ENCODE measurements at places on chromosomes 2 and 18.

DNA sequence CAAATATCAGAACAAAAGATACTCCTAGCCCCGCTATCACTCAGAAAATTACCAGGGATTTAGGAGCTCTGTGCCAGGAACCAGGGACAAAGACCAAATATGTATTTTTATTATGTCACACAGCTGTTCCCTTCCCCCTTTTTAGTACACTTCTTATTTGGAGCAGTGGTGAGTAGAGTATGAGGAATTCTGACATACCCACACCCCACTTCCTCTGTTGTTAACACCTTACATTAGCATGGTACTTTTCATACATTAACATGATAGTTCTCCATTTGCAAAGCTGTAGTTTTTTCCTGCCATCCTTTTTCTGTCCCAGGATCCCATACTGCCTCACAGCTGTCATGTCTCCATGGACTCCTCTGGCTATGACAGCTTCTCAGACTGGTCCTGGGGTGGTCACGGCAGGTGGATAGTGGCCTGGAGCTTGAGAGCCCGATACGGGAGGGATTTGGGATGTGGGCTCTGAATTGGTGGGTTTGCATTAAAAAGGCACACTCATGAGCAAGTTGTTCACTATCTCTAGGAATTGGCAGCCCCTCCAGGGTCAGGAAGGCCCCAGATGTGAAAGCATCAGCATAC is 100.2 kb downstream of the SH3RF3 start:
- no peak for DNase-seq

- no peak for DNase-seq
Measured at GRCh38 chr2:80255918-80256781, 48.4 kb downstream of the LRRTM1 start.

DNA sequence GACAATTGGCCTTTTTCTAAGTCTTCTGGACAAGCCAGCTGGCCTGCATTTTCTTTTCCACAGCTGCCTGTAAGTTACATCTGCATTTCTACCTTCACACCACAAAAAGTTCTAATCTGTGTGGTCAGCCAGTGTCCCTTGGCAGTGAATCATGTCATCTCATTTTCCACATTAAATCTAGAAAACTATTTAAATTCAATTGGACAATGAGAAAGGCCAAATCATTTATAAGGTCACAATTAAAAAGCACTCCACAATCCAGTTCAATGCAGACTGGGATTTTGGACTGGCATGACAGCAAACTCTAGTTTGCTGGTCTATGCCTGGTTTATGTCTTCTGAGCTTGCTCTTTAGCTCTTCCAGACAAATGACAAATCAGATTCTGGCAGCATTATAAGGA is 494.2 kb upstream of the SPHKAP start:
- DNase-seq, result no peak

DNA sequence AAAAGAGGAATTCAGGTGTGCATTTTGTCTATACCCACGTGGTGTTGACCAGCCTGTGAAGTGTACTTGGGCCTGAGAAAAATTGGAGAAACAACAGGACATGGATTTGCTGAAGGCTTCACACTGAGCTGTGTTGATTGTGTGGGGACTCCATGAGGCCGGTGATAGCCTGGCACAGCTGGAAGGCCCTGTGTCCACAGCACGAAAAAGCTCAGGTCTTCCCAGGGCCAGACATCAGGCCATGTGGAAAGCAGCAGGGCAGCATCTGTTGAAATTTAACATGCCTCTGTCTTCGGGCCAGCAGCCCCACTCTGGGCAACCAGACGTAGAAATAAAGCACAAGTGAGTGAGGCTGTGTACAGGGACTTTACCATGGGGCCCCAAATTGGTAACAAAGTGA is 84.1 kb downstream of the HS6ST1 start:
- no peak for DNase-seq

- DNase-seq, result no peak
Measured at GRCh38 chr18:35127201-35127600, 86.0 kb downstream of the MAPRE2 start.

- no peak for DNase-seq
Measured at GRCh38 chr2:102690012-102690411, 70.7 kb downstream of the SLC9A2 start.

DNA sequence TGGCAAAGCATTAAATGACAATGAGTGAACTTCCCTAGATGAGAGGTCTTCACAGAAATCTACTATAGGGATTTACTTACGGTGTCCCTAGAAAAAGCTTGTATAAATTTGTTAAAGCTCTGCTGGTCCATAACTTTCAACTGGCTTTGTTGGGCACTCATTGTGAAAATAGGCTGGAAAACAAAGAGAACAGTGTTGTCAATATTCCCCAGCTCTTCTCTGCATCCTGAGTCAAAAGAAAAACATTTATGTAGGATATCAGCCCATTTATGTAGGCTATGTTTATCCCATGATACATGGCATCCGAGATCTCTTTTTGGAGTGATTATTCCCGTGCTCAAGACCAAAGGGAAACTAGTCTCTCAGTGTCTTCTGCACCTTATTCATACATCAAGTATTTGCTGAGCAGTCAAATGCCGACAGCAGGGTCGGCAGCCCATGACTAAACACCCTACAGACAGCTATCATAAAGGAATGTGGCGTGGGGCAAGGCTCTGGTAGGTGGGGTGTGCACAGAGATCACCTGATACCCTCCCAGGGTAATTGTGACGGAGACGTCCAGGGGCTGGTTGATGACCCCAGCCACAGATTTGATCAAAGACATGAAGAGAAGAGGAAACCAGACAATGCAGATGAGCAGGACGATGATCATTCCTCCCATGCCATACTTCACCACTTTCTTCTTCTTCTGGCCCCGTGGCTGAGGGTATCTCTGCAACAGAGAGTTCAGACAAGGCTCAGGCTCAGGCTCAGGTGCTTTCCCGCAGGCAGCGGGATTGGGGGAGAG is 155.9 kb downstream of the NAPG start:
- no peak for DNase-seq

DNA sequence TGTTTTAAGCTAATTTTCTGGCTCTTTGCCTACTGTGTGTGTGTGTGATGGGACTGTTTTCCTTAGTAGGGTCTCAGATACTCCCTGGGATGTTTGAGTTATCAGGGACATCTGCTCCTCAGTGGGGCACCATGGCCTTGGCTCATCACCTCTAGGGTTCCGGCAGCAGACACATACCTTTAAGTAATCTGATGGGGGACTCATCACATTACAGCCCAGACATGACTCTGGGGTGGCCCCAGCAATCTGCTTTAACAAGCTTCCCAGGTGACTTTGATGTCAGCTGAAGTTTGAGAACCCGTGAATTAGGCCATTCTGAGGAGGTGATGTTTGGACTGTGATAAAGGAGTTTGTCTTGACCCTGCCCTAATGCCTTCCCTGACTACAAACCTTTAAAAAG is 38.8 kb downstream of the DDX18 start:
- DNase-seq, result no peak

DNA sequence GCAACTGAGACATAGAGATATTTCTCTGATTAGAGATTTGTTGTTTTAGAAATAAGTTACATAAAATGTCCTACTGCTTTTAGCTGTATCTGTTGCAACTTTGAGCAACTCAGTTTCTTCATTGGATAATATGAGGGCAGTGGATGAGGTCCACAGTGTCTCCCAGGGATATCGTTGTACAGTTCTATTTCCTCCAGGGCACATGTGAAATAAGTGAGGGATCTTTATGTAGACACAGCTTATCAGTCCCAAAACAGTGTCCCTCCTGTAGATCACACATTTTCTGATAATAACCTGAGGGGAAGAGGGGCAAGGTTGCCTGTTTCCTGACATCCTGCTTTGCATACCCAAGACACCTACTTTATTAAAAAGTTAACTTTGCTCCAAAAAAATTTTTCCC is 1231.2 kb upstream of the ZEB2 start:
- no peak for DNase-seq

GRCh38 chr2:217184242-217184641 is 324.4 kb upstream of the TNP1 start:
- no peak for DNase-seq

DNA sequence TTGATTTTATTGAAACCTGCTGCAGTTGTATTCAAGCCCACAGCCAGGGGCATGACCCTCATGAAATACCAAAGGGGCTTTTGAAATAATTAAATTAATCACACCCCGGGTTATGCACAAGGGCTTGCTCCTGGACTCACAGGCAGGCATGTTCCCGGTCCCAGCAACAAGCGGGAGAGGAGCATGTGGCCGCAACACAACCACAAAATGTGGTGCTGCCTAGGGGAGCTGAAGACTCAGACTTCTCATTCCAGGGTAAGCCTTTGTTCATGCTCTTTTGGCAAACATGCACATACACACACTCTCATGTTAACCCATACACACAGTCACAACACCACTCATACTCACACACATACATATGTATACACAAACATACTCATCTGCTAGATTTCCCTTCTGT is 233.7 kb upstream of the SMAD2 start:
- no peak for DNase-seq

- no peak for DNase-seq
Measured at GRCh38 chr2:26584656-26585055, 56.5 kb downstream of the CIB4 start.

DNA sequence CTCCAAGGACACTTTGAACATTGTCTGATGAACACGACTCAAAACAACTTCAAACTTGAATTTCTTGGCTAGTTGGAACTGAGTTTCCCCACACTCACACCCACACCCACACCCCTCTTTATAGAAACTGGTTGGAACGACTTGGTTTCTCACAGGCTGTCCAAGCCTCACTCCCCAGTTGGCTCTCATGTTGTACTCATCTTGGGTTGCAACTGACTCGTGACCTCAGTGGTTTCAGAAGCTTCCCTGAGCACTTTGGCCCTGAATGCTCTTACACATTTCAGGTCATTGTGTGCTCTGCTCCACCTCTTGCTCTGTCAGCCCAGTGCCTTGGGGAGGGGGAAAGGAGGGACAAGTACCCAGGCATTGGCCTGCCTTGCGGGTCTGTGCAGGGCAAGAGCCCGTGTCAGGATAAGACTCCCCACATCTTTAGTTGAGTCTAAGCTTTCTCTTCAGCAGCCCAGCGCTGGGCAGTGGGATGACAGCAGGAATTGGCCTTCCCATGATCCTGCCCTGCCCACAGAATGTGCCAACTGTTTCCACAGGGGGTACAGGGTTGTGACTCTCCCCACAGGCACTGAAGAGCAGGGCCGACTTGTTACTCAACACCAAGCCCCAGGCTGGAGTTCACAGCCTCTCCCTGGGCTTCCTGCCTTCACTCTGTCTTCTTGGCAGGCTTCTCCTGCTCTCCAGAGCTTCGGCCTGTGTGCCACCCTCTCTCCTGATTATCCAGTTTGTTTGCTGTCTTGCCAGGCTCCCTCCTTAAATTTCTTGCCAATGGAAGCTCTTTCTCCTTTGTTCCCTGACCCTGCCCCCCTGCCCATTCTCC is 104.6 kb downstream of the RTN4 start:
- DNase-seq, result no peak

DNA sequence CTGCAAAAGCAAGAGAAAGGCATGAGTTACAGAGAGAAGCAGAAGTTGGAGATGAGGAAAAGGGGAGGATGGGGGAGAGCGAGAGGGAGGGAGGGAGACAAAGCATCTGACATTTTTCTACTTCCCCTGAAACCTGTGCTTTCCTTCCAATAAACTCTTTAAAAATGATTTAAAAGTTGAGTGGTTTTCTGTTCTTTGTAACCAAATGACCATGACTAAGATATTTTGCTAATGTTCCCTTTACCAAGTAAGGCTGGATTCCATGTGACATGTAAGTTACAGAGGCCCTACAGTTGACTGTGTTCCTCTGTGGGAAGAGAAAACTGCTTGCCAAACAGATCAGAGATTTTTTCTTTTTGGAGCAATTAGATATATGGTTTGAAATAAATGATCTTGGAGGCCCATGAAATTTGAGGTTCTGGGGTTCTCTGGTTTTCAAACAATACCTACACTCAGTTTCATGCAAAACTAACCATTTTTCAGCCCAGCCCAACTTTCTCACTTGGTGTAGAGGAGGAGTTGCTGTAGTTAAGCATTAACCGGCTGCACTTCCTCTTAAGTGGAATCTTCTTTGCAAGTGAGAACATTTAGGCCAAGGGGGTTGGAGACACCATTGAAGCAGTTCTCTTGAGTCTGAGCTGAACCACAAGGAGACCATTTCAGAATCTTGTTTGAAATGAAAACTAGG is 34.5 kb downstream of the INSIG2 start:
- DNase-seq, result no peak

GRCh38 chr18:69626171-69626570 is 225.5 kb downstream of the DOK6 start:
- DNase-seq, result no peak

- DNase-seq, result no peak
Measured at GRCh38 chr18:22705328-22705727, 227.8 kb upstream of the RBBP8 start.

GRCh38 chr2:199273042-199273511 is 184.7 kb downstream of the SATB2 start:
- no peak for DNase-seq

GRCh38 chr2:142716463-142717242 is 160.8 kb upstream of the KYNU start:
- DNase-seq, result no peak

- no peak for DNase-seq
Measured at GRCh38 chr2:57160976-57161375, 885.6 kb upstream of the VRK2 start.

DNA sequence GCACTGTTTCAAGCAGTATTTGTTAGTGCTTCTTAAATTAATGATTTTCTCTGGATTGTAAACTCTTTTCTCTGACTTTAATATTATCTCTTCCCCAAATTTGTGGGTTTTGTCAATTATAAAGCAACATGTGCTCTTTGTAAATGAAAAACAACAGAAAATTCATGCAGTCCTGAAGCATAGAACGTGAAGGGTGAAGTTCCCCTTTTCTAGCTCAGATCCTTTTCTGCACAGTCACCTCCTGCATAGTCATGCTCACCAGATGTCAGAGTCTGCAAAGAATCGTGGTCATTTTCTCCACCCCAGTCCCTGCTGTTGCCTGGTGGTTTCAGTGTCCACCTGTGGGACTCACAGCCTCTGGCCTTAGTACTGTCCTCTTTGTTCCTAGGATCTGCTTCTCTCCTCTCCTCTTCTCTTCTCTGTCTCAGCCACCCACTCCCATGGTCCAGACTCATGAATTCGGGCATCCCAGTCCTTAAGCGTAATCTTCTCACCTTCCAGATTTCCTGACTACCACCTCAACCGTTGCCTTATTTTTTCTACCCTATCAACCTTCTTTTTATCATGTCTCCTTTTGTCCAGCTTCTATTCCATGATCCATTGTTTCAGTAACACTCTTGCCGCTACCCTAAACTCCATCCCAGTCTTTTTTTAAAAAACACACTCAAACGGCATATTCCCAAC is 229.1 kb downstream of the RTP5 start:
- no peak for DNase-seq

GRCh38 chr2:154688373-154688772 is 10.1 kb upstream of the KCNJ3 start:
- DNase-seq, result no peak

DNA sequence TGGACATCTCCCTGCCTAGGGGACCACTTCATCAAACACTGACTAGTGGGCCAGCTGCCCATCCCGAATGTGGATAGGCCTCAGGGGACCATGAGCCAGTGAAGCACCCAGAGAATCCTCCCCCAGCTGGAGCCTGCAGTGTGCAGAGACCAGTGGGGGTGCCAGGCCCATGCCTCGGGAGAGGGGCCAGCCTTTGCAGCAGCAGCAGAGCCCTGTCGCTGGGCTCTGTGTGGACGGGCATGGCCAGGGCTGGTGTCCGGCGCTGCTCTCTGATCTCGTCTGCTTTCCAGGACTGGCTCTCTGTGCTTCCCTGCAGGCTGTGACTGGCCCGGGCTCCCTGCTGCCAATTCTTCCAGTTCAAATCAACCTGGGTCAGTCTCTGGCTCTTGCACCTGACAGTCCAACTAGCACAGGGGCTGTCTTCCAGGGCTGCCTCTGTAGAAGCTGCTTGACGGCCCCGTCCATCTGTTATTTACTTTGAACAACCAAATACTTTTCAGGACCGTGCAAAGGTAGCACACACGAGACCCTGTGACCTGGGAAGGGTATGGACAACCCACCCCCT is 11.4 kb downstream of the KCNIP3 start:
- DNase-seq, result no peak

Measured in activated CD8-positive, alpha-beta memory T cell treated with anti-CD3 and anti-CD28 coated beads for 4 hours (primary cell).